Heart left ventricle (tissue), 16 donors: ENCODE measurements at places on chromosomes 7 and 10.

DNA sequence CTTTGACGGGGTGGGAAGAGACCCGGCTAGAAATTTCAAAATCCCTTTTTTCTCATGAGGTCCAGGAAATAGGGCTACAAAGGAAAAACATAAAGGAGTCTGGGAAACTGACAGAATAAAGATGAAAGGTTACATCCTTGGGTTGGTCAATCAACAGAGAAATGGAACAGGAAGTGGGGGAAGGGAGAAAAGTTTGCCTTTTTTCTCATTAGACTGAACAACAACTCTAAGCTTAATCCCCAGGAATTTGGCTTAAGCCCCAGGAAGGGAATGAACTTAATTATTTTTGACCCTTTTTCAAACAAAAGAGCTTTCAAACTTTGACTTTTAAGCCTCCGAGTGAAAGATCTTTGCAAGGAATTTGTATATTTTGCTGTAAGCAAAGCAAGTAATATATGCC lies 32.7 kb downstream of the LGI1 start:
- no peak for DNase-seq

DNA sequence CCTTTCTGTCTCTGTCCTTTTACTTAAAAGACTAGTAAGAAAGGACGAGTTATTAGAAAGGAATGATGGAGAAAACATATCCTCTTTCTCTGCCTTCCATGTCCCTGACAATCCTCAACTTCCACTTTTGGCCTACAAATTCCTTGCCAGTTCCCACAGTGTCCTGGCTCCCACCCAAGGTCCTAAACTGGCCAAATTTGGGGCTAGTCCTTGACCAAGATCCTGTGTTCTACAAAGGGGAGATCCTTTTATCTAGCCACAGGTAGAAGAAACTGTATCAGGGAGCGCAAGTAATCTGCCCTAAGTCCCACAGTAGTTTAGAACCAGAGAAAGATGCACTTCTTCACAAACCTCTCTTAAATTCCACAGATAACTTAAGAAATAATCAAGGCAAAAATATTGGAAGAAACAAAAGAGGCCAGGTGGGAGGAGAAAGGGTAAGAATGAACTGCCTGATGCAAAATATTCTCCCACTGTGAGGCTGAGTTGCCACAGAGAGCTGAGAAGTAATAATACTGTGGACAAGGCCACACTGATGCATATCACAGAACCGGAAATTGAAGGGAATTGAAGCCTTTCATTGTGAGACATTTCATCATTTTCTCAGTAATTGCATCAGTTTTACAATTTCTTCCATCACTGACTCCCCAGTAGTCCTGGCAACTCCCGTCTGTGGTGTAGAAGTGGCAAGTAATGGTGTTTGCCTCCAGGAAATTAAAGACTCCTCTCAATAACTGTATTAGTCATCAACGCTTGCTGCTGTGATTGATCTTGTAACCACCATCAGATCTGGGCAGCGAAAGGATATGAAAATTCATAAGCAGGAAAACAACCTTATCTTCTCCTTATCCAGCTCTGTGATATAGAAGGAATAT lies 47.2 kb downstream of the DNAJC12 start:
- no peak for DNase-seq

GRCh38 chr10:71278691-71279588 lies 40.1 kb upstream of the SLC29A3 start:
- DNase-seq: no peak

- DNase-seq: no peak
Observed at GRCh38 chr7:94146408-94146807, 142.3 kb upstream of the BET1 start.

DNA sequence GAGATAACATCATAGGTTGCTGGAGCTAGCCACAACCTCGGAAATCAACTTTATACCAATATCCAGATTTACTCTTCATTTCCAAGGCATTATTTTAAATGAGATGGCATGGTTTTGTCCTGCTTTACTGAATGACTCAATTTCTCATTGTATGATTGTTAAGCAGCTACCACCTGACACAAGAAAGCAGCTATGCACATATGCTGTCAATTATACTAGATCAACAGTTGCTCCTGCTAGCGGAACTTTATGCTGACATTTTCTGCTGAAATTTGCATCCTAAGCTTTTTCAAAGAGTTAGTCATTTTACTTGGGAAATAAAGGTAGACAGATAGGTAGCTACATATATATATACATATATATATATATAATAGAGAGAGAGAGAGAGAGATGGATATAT lies 8.9 kb upstream of the CH25H start:
- DNase-seq: no peak

DNA sequence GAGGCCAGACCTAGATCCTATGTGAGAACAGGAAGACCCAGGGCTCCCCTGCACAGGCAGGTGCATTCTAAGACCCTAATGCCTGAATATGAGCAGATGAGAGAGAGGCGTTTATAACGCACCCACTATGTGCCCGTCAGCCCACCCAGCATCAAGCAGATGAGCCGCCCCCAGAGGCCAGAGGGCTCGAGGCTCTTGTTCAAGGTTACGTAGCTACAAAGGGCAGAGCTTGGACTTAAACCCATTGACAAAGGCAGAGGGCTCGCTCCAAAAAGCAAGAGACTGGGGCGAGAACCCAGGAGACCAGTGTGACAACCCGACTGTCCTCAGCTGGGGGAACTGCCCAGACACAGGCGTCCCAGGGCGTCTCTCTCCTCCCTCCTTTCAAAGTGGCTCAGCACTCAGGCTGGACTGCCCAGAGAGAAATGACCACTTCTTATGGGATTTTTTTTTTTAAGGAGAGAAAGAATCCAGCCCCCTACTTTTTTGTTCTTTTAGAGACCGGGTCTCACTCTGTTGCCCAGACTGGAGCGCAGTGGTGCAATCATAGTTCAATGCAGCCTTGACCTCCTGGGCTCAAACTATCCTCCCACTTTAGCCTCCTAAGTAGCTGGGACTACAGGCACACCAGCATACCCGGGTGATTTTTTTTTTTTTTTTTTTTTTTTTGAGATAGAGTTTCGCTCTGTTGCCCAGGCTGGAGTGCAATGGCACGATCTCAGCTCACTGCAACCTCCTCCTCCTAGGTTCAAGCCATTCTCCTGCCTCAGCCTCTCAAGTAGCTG lies 40.1 kb downstream of the TNRC18 start:
- DNase-seq: no peak

DNA sequence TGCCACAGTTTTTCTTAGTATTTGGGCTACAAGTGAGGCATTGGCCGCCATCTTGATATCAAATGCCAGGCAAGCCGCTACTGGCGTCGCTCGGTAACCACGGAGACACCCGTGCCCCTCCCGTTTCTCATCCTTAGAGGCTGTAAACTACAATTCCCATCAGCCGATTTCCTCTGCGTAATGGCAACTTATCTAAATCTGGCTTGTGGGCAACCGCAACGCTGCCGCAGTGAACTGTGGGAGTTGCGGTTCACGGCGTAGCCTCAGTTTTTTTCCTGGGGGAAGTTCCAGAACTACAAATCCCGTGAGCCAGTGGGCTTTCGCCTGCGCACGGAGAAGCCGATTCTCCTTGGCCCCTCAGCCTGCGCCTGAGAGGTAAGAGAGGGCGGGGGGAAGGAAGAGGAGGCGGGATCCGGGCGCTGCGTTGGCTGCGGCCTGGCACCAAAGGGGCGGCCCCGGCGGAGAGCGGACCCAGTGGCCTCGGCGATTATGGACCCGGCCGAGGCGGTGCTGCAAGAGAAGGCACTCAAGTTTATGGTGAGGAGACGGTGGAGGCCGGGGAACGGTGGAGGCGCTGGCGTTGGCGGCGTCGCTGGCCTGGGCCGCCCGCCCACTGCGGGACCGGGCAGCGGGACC lies at the start of gene BTRC:
Gene BTRC, plus strand, starts transcription at position 474 of the 636 bp plus-strand sequence. Its CDS starts 16 bp downstream, at position 490.
- peak; percentile 97 for DNase-seq

DNA sequence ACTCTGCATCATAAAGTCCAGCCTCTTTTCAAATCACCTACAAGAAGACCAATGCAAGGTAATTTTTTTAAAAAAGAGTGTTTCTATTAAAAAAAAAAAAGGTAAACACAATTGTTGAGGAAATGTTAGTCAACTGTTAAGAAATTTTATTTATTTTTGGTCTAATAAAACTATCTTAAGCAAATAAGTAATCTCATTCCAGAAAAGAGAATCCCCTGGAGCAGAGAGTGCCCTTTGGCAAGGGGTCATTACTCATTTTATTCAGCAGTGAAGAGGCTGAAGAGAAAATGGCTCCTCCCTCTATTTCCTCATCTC lies 63.4 kb upstream of the GSDME start:
- no peak for DNase-seq

GRCh38 chr7:132575982-132576720 lies at the start of gene PLXNA4:
PLXNA4 (minus strand) TSS chr7:132576470; CDS start chr7:132508693, 67,777 bp downstream.
- DNase-seq: peak; percentile 32

DNA sequence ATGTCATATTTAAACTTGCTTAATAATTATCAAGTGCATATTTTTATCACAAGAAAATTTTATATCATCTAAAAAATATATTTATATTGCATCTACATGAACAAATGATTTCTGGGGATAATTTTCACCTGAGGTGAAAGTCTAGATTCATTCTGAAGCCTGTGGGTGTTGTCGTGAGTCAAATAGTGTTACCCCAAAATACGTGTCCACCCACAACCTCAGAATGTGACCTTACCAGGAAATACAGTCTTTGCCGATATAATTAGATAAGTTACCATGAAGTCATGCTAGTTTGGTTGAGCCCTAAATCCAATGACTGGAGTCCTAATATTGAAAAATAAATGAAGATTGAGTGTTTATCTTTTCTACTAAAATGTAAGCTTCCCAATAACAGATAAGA lies 203.0 kb upstream of the MDFIC start:
- no peak for DNase-seq

- no peak for DNase-seq
Observed at GRCh38 chr7:44258865-44259546, 58.2 kb downstream of the YKT6 start.

DNA sequence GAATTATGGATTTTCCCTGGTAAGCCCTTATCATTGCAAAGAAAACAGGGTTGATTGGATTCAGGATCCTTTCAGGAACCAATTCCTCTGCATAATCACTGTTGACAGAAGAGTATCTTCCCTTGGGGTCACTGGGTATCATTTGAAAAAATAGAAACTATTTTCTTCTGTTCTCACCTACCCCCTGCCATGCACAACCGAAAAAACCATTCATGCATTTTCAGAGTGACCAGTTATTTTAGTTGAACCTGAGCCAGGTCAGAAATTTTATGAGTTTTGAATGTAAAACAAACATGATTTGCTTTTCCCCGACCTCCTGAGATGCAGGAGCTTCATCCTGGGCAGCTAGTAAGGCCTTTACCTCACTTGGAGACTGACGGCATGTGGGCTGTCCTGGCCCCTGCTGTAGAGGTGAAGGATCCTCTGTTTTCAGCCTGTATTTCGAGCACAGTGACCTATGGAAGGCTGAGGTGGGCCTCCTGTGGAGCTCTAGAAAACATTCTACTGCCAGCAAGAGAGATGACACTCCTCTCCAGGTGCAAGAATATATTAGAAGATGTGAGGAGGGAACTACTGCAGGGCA lies 30.1 kb downstream of the TMEM178B start:
- DNase-seq: no peak

- no peak for DNase-seq
Observed at GRCh38 chr10:84265418-84265817, 20.6 kb downstream of the RGR start.

DNA sequence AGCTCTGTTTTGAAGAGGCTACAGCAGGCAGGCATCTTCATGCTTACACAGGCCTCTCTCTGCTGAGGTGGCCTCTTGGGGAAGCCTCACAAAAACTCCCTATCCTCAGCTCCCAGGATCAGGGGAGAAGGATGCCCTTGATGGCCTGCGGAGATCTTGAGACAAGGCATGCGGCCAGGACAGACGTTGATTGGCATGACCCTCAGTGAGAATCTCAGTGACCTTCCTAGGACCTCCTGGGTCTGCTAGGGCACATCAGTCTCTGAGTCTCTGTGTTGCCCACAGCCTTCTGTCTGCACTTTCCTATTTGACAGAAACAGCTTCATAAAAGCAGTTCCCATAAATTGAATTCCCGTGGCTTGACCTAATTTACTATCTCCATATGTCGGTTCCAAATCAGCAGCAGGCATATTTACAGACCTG lies 1005.8 kb upstream of the C7orf33 start:
- no peak for DNase-seq

- no peak for DNase-seq
Observed at GRCh38 chr7:142463401-142463850, 205.6 kb upstream of the PRSS58 start.

- no peak for DNase-seq
Observed at GRCh38 chr10:117788911-117789310, 246.4 kb downstream of the EMX2 start.

GRCh38 chr7:129769866-129770808 lies 158.6 kb downstream of the NRF1 start:
- DNase-seq: no peak

GRCh38 chr7:73644688-73645286 lies 20.5 kb upstream of the MLXIPL start:
- no peak for DNase-seq

GRCh38 chr10:12509016-12509793 lies 159.9 kb downstream of the CAMK1D start:
- DNase-seq: no peak

GRCh38 chr10:22263106-22263505 lies 45.3 kb upstream of the EBLN1 start:
- DNase-seq: no peak

- no peak for DNase-seq
Observed at GRCh38 chr7:31858055-31858454, 171.0 kb downstream of the PPP1R17 start.

- no peak for DNase-seq
Observed at GRCh38 chr10:80539421-80540031, 1.8 kb downstream of the SH2D4B start.

GRCh38 chr7:23645822-23646221 lies 34.2 kb upstream of the FAM221A start:
- no peak for DNase-seq

GRCh38 chr7:116525913-116526861 lies 1.4 kb downstream of the CAV1 start:
- peak; percentile 91 for DNase-seq

DNA sequence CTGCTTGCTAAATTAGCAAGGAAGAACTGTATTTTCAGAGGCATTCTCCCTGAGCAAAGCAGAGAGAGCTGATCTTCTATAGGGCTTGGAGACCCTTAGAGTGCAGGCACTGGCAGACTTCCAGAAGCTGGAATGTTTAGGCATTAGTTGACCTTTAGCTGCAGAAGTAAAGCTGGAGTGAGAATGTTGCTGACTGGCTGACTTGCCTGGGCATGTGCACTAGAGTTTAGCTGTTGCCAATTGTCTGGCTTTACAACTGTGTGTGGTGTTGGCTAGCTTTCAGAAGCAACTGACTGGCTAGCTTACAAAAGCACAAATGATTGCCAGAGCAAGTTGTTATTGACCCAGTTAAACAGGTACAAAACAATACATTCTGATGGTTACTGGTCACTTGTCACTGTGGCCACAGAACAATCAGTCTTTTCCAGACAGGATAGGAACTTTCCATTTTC lies 25.1 kb downstream of the FAM13C start:
- peak; percentile 42 for DNase-seq
